ENCODE measurements at places on chromosomes 12 and 14.

GRCh38 chr12:85405781-85406522, 125.9 kb downstream of the ALX1 start:
- no peak for DNase-seq

- no peak for DNase-seq
Measured at GRCh38 chr12:100020370-100020769, 35.6 kb upstream of the ANKS1B start.

- DNase-seq, result no peak
Measured at GRCh38 chr14:104288272-104288671, 149.9 kb downstream of the KIF26A start.

DNA sequence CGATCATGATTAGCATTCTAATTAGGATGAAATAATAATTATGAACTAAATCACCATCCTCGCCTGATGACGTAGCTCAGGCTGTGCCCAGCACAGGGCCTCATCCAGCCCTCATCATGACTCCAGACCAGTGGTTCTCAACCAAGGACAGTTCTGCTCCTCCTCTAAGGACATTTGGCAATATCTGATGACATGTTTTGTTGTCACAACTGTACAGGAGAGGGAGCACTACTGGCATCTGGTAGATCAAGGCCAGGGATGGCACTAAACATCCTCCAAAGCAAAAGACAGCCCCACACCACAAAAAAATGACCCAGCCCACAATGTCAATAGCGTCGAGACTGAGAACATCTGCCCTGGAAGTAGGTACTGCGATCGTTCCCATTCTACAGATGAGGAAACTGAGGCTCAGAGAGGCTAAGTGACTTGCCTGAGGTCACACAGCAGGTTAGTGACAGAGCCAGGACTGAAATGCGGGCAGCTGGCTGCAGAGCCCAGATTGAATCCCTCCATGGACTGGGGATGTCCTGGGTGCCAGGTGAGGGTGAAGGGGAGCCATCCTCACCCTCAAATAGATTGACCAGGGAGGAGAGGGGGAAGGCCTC, 15.5 kb downstream of the TRPV4 start:
- no peak for DNase-seq

Measured in NCI-H1694 (cell line).